ENCODE measurements at places on chromosomes 3 and 15.
A peak's percentile ranks its signal among the peaks of the same experiment; 100 is the strongest.

- no peak for DNase-seq
Measured at GRCh38 chr15:49415149-49415548, 7.9 kb upstream of the FGF7 start.

DNA sequence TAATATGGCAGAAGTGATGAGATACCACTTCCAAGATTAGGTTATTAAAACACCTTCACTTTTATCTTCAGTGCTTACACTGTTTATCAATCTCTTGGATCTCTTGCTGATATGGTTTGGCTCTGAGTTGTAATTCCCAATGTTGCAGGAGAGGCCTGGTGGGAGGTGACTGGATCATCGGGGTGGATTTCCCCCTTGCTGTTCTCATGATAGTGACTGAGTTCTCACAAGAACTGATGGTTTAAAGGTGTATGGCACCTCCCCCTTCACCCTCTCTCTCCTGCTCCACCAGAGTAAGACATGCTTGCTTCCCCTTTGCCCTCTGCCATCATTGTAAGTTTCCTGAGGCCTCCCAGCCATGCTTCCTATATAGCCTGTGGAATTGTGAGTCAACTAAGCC, 11.8 kb downstream of the GOLIM4 start:
- no peak for DNase-seq

- DNase-seq = peak; percentile 10
Measured at GRCh38 chr3:88149101-88149508, 654 bp upstream of the C3orf38 start.

DNA sequence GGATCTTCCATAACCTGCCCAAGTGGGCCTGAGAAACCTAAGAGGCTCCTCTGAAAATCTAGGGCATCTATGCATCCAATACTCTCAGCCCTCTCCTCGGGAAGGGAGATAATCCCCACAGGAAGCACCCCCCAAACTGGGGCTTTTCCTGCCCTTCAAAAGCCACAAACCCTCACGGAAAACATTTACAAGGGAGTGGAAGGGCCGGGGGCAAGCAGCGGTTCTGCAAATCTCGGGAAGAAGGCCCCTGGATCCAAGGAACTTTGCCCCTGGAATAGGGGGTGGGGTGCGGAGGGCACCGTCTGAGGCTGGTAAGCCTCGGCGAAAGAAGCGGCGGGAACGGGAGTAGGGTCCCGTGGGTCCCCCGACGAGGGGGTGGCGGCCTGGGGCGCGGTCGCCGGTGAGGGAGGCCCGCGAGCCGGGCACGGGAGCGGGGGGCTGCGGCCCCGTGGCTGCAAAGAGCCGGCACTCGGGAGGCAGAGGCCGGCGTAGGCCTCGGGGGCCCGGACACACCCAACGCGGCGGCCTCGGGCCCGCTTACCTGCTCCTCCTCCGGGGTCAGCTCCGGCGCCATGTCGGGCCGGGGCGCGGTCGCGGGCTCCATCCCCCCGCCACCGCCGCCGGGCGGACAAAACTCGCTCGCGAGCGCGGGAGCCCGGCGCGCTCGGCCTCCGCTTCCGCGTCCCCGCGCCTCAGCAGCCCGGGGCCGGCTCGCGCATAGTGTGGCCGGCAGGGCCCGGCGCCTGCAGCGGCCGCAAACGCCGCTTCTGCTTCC, 755 bp downstream of the PTPN9 start:
- peak; percentile 7 for DNase-seq

GRCh38 chr15:31135523-31135922, 34.0 kb upstream of the TRPM1 start:
- DNase-seq = no peak

DNA sequence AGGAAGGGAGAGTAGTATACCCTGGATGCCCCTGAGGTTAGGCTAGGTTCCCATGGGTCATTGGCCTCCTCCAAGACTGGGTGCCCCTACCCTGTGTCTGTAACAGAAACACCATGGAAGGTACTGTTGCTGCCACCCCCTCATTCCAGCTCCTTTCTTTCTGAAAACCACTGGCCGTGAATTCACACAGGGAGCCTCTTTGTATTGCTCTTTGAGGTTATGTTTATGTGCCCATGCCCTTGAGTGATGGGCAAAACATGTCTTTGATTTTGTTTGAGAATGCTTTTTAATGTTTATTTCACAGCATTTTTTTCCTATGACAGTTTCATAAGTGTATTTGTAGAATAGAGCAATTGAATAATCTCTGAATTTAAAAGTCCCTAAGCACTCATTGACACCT, 79.7 kb downstream of the RARB start:
- no peak for DNase-seq

Data from stimulated activated CD8-positive, alpha-beta memory T cell treated with anti-CD3 and anti-CD28 coated beads, Interleukin-15, amount 100 ng/mL, for 48 hours (primary cell).